HFFc6 (cell line): ENCODE measurements at places on chromosomes 2 and 18. TPM values are rescaled to one million over a fixed set of nuclear protein-coding genes. Genes with fewer than 3 reads are reported as not detected.

- DNase-seq: peak; percentile 57
Measured at GRCh38 chr2:169664600-169664977, 29.6 kb downstream of the CFAP210 start.

- DNase-seq: no peak
Measured at GRCh38 chr18:33745151-33745795, 167.3 kb downstream of the ASXL3 start.

Gene CNNM3
- total RNA-seq: 6.3 to 10.2 TPM (median 8.7 TPM) in 3 replicates

GRCh38 chr2:105732101-105732500 lies 12.6 kb upstream of the NCK2 start:
- DNase-seq: no peak

Gene FSHR
- total RNA-seq: not detected in 3 replicates

- no peak for DNase-seq
Measured at GRCh38 chr2:188766471-188766856, 207.7 kb upstream of the COL3A1 start.

GRCh38 chr2:40592218-40592617 lies 140.3 kb upstream of the SLC8A1 start:
- DNase-seq: no peak

DNA sequence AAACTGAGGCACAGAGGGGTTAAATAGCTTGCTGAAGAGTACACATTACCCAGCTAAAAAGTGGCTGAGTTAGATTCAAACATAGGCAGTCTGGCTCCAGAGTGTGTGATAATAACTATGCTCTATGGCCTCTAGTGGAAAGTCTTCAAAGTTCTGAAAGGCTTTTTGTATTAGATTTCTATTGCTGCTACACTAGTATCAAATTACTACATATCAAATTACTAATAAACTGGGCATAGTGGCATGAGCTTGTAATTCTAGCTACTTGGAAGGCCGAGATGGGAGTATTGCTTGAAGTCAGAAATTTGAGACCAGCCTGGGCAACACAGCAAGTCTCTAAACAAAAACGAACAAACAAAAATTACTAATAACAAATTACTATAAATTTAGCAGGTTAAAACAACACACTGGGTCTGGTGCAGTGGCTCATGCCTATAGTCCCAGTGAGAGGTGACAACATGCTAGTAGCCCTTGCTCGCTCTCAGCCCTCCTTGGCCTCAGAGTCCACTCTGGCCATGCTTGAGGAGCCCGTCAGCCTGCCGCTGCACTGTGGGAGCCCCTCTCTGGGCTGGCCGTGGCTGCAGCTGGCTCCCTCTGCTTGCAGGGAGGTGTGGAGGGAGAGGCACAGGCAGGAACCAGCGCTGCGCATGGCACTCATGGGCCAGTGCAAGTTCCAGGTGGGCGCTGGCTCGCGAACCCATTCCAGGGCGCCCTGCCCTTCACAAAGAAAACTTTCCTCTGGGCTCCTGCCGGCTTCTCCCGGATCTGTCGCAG lies 38.2 kb upstream of the TWSG1 start:
- no peak for DNase-seq

DNA sequence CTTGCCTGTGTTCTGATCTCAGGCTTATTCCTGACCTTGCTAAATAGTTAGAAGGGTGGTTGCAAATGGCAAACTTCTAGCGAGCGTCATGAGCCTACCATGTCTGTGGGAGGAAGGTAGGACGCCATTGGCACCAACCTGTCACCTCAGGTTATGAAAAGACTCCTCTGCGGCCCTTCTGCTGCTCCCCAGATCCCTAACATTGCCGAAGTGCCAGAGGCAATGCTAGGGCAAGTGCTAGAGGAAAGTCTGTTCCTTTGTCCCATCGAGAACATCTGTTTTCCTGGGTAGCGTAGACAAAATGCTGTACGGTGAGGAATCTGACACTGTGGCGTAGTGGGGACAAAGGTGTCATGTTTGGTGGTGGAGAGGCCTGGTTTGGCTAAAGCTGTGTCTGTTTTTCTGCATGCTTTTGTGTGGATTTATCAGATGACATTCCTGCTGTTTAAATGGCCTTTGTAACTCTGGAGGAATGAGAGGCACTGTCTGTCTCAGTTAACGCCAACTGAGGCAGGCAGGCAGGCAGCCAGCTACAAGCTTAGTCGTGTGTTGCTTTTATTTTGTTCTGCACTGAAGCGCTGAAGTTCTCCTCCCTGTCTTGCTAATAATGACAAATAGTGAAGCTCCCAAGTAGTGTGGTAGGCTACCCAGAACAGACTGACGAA lies 94.1 kb downstream of the PRPF40A start:
- DNase-seq: no peak

DNA sequence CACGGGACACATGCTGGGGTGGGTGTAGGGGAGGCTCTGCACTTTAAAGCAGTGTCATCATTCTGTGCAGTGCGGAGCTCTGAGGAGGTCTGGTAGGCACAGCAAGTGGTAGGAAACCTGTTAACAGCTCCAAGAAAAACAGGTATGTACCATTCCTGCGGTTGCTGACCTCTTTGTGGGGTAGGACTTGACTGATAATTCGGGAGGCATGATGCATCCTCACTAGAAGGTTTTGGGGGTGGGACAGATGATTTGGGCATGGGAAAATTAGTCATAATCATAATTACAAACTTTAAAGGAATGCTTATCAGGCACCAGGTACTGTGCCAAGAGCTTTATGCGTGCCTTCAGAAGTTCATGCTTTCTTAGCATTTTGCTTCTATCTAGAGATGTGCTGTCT lies 9.7 kb downstream of the DOK1 start:
- peak; percentile 41 for DNase-seq

- no peak for DNase-seq
Measured at GRCh38 chr18:69490072-69490471, 89.4 kb downstream of the DOK6 start.
